Heart left ventricle (tissue), 16 donors: ENCODE measurements at places on chromosomes 5 and 9. TPM values are rescaled to one million over a fixed set of nuclear protein-coding genes. Genes with fewer than 3 reads are reported as not detected.

CREBRF gene
- 32.3 TPM for total RNA-seq

TAF11L10 gene
- not detected for total RNA-seq

MAP3K1 gene
- 6.8 TPM for total RNA-seq

FOXB2 gene
- total RNA-seq, result not detected

- DNase-seq, result no peak
These were observed 11.7 kb upstream of the IFNA5 start for GRCh38 chr9:21316860-21317259.

- DNase-seq, result peak; percentile 46
These were observed 56.2 kb upstream of the SLC2A8 start for GRCh38 chr9:127340721-127341120.

DNA sequence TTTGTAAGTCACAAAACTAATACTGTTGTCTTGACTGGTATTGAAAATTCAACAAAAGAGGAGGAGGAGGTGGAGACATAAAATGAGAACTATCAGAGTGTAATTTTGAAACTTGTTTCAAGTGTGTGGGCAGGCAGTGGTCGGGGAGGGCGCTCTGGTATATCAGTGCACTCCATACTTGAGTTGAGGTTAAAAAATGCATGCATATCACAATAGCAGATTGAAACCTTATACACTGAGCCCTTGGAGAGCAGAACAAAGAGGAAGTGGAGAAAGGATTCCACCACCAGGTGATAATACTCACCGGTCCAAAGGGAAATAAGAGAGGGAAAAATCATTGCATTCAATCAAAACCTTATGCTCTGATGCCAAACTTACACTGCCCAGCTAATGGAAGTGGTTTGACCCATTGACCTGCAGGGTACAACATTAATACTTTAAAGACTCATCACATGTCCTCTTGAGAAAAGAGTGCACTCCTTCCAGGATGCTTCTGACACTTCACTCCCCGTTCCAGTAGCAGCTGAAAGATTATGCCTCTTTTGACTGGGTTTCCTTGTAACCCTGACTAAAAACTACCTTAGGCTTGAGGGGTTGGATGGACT lies 79.5 kb upstream of the FAM169A start:
- DNase-seq, result no peak

- no peak for DNase-seq
These were observed 2.0 kb downstream of the ASTN2 start for GRCh38 chr9:117412841-117413240.

DNA sequence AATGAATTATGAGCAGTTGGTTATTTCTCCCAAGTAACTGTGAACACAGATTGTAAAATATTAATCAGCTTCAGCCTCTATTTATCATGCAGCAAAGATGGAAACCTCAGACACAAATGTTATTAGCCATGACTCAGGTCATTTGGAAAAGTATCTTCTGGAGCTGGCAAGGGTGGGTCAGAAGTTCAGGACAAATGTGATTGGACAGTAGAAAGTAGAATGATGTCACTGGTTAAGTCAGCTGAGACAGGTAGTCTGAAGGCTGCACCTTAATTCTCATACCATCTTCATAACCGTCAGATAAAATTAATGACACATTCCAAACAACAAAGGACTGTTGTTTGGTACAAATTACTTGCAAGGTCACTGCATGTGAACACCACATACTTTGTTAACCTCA lies 140.2 kb downstream of the EMB start:
- DNase-seq, result no peak

DNA sequence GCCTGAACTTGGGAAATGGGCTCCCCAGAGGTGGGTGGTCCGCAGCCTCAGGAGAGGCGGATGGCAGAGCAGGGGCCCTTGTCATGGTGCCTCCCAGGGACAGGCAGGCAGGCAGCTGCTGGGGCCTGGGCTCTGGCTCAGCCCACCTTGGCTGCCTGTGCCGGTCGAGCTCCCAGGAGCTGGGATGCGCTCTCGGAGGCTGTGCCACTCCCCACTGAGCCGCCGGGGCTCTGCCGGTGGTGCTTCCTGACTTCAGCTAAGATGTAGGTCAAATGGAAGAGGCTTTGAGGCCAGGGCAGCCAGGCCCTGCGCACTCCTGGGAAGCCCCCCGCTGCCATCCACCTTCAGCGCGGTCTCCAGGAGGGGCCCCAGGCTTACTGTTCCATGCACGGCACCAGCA lies 41.0 kb downstream of the KCNT1 start:
- no peak for DNase-seq

GRCh38 chr5:97044052-97044451 lies 98.4 kb downstream of the LIX1 start:
- DNase-seq, result peak; percentile 27
